ENCODE measurements at places on chromosomes 2 and 18. TPM values are rescaled to one million over a fixed set of nuclear protein-coding genes. Genes with fewer than 3 reads are reported as not detected.

DPP10 gene
- not detected for total RNA-seq

CCDC85A gene
- total RNA-seq: 0.20 TPM

TTC21B gene
- total RNA-seq: 4.8 TPM

SPATA3 gene
- not detected for total RNA-seq

COL6A3 gene
- 0.07 TPM for total RNA-seq

DSG1 gene
- not detected for total RNA-seq

SLC9A2 gene
- 3.4 TPM for total RNA-seq

TWIST2 gene
- 15.4 TPM for total RNA-seq

SERPINB4 gene
- 0.14 TPM for total RNA-seq

ACMSD gene
- not detected for total RNA-seq

C2orf78 gene
- not detected for total RNA-seq

SLC14A1 gene
- 0.08 TPM for total RNA-seq

TMEM37 gene
- total RNA-seq: 1.8 TPM

DSC1 gene
- not detected for total RNA-seq

INHA gene
- 0.35 TPM for total RNA-seq

QPCT gene
- total RNA-seq: 18.4 TPM

ATP6V1B1 gene
- 2.6 TPM for total RNA-seq

PPP1R1C gene
- 2.2 TPM for total RNA-seq

SPC25 gene
- 20.3 TPM for total RNA-seq

RMDN2 gene
- total RNA-seq: 5.4 TPM

MYOM1 gene
- total RNA-seq: 0.05 TPM

HAAO gene
- total RNA-seq: not detected

BCL11A gene
- 0.20 TPM for total RNA-seq

NAT8 gene
- not detected for total RNA-seq

CCT7 gene
- 585 TPM for total RNA-seq

UGT1A10 gene
- not detected for total RNA-seq

SULT1C4 gene
- total RNA-seq: not detected

FASTKD1 gene
- 24.9 TPM for total RNA-seq

GIGYF2 gene
- 23.4 TPM for total RNA-seq

VWA3B gene
- 0.26 TPM for total RNA-seq

FZD7 gene
- total RNA-seq: 5.4 TPM

SMIM21 gene
- not detected for total RNA-seq

UGP2 gene
- 87.8 TPM for total RNA-seq

SPP2 gene
- total RNA-seq: not detected

HRH4 gene
- not detected for total RNA-seq

TGFA gene
- 7.6 TPM for total RNA-seq

GNAL gene
- total RNA-seq: 4.4 TPM

CD8A gene
- 0.37 TPM for total RNA-seq

EFR3B gene
- 14.7 TPM for total RNA-seq

OTOF gene
- 0.09 TPM for total RNA-seq

SAG gene
- total RNA-seq: not detected

NCOA1 gene
- 9.9 TPM for total RNA-seq

ALPG gene
- total RNA-seq: 0.15 TPM

NOTO gene
- not detected for total RNA-seq

HPCAL1 gene
- total RNA-seq: 152 TPM

SKOR2 gene
- total RNA-seq: not detected

FN1 gene
- 174 TPM for total RNA-seq

CRACDL gene
- 0.97 TPM for total RNA-seq

GPR155 gene
- 0.35 TPM for total RNA-seq

IL1F10 gene
- not detected for total RNA-seq

CRYBA2 gene
- total RNA-seq: not detected

TET3 gene
- total RNA-seq: 7.4 TPM

Measured in A549 treated with CORT108297 at 1 μM for 4 hours (cell line).